ENCODE measurements at places on chromosomes 13 and 19.

DNA sequence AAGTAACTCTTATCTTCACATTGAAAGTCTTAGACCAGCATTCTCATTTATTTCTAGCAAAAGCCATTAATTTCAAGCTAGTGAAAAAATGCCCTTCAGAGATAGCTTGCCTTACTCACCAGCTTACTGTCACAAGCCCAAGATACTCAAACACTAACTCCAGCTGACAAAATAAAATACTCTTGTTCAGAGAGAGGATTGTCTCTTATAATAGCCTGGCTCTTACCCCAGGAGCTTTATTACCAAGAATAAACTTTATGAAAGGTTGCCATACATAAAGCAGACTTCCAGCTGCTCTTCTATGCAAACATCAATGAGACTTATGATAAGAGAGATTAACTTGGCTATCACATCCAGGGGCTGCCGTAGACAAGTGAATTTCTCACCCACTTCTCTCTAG lies 53.6 kb downstream of the XPO4 start:
- DNase-seq, result no peak

DNA sequence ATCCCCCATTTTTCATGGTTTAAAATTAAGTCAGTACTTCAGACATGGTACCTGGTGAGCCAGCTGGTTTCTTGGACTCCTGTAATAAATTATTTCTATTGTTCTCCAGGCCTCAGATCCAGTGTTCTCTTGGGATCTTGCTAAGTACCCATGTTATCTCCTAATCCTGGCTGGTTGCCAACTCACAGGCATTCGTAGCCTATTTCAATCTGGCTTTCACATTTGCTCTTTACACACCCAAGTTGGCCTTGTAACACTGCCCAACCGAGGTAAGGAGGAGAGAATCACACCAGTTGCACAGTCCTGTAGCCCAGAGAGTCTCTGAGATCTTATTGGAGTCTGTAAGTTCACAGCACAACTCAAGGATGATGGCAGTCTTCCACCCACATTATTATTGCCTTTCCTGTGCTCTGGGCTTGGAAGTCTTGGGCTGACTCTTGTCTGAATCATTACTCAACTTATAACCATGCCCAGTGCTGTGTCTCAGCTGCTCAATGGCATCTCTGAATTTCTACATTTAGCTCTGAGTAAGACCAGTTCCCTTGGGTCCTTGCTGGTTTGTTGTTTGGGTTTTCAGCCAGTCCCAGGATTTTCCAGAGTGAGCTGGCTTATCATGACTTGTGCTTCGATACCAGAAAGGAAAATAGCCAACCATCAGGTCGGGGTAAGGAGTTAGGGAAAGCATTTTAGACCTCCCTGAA lies 76.6 kb upstream of the KLF12 start:
- DNase-seq, result peak; percentile 87

- DNase-seq, result peak; percentile 100
Observed at GRCh38 chr19:50804420-50805272, 14.4 kb downstream of the ACP4 start.

DNA sequence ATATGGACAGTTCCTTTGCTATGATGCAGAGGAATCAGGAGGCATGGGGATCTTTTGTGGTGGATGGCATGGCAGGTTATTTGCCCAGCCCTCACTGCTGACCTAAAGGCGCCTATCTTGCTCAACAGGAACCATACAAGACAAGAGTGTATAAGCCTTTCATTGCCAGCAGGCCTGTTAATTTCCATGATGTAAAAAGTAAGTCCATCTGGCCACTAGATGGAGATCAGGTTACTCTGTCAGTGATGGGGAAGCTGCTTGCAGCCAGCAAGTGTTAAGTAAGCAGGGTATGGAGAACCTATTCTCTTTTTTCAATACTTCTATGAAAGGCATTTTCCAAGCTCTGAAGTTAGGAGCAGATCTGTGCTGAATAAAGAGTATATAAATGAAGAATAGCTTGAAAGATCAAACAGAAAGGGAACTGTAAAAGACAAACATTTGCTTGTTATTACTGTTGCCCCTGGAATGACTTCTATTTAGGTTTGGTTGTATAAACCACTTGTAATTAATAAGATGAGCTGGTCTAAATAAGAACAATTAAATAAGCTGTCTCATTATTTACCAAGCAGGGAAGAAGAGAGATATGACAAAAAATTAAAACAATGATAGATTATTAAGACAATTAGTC lies 210.9 kb downstream of the RGCC start:
- peak; percentile 96 for DNase-seq

- no peak for DNase-seq
Observed at GRCh38 chr19:51786646-51787494, 8.1 kb upstream of the FPR3 start.

- DNase-seq, result peak; percentile 35
Observed at GRCh38 chr13:73462241-73462640, 403.4 kb downstream of the KLF5 start.

- no peak for DNase-seq
Observed at GRCh38 chr13:30863231-30863630, 42.8 kb upstream of the MEDAG start.

DNA sequence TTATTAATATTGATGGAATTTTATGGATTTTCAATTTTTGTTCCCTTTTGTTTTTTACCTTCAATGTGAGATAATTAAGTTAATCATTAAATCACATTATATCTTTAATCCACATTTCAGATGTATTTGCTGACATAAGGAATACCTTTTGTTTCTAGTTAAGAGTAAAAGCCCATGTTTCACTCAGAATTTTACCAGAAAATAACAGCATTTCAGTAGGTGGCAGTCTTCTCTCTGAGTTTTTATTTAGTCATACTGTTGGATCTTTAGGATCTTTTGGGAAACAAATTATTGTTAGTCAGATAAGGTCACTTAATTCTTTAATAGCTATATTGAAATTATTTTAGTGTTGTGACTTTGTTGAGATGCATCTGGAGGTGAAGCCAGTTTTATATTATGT lies 67.9 kb downstream of the NDFIP2 start:
- DNase-seq, result peak; percentile 57

DNA sequence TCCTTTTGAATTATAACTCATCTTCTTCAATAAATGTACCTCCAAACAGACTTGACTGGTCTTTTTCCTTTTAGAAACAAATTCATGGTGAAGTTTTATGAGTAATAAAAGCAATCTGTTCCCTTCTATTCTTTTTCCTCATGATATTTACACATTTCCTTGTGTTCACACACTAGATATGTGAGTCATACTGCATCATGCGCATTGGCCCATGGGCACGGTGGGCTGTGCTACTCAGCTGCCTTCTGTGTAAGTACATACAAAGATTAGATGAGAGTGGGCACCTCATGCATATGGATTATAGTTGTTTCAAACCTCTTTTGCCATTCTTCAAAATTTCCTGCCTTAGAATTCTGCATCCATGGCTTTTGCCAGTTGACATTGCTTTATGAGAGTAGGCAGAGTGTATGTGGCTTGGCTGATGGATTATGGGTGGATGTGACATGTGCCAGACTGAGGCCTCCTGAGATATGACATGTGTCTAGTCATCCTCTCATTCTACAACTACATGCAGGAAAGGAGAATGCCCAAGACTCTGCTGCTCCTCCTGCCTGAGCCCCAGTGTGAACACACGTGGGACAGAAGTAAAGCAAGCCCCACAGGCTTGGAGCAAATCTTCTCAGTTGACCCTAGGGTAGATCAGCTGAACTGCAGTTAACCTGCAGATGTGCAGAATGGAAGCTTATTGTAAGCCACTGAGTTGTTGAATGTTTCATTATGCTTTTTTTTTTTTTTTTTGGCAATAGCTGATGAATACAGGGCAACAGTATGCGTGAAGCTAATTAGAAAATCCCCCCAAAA lies 109.9 kb downstream of the RBM26 start:
- no peak for DNase-seq

GRCh38 chr13:25662516-25662915 lies 290.7 kb downstream of the ATP8A2 start:
- DNase-seq, result no peak

All from adipocyte (in vitro differentiated cells).